ENCODE measurements at places on chromosomes 5 and 9. TPM values are rescaled to one million over a fixed set of nuclear protein-coding genes. Genes with fewer than 3 reads are reported as not detected.

- DNase-seq, result no peak
Observed at GRCh38 chr9:27384262-27385014, 87.5 kb upstream of the EQTN start.

The F2RL2 gene
- total RNA-seq, result not detected

- no peak for DNase-seq
Observed at GRCh38 chr5:135160036-135160675, 126.1 kb upstream of the PITX1 start.

DNA sequence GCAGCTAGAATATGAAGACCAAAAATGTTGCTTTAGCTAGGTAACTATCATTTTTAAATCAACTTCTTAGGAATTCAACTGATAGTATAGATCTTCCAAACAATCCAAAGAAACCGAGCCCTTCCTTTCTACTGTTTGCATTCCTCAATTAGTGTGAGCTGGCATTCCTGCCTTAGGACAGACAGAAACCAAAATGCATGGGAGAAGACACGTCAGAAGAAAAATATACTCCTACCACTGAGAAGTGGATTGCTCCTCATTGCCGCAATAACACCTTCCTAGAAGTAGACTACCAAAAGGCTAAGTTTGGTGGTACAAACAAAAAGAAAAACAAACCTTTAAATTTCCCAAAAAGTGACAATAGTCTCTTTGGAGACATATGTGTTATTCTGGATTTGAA is 440.0 kb downstream of the SEMA5A start:
- no peak for DNase-seq

GRCh38 chr5:87541033-87541432 is 128.3 kb upstream of the CCNH start:
- DNase-seq, result no peak

GRCh38 chr5:65799857-65800256 is 77.9 kb downstream of the NLN start:
- DNase-seq, result no peak

GRCh38 chr5:180041301-180042274 is 30.0 kb downstream of the RNF130 start:
- no peak for DNase-seq

The TLX3 gene
- total RNA-seq, result not detected

GRCh38 chr9:132775720-132776119 is 102.4 kb downstream of the AK8 start:
- no peak for DNase-seq

DNA sequence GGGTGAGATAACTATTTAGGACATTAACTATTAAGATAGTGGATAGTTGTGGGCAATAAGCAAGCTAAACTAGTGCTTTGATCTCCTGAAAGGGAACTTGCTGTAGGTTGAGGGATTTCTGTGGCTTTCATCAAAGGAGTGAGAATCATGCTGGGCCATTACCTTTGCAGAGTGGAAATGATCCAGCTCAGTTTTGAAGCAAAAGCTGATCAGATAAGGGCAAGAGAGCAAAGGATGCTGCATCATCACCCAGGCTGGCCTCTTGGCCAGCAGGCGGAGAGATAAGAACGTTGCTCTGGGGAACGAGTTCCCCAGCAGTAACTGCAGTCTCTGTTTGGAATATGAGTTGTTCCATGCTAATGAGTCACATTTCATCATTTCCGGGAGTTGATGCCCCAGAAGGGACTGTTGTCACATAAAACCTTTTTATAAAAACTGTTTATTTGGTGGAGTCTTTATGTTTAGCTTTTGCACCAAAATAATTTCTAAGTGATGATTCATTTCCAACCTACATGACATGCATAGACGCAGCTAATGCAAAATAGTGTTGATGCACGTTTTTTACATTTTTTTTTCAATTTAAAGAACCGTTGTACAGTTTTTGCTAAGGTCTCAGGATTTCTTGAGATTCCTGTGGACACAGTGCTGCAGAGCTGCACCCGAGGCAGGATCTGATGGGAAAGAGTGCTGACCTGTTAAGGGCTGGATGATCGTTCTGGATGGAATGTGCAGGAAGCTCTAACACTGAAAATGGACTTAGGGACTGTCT is 99.3 kb downstream of the ACTBL2 start:
- DNase-seq, result no peak

DNA sequence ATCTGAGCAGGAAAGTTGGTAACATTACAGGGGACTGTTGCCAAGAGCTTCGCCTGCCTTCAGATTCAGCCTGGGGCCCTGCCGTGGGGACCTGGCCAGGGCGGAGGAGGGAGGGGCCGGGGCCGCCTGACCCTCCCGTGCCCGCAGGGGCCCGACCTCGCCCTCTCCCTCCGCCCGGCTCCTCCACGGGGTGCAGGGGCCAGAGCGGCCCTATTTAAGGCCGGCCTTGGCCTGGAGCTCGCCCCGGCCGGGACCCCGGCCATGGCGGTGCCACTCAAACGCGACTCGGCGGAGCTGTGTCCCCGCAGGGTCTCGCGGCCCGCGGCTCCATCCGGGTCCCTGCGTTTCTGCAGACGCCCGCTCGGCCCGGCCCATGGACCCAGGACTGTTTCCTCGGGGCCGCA is 757 bp downstream of the TMEM250 start:
- no peak for DNase-seq

DNA sequence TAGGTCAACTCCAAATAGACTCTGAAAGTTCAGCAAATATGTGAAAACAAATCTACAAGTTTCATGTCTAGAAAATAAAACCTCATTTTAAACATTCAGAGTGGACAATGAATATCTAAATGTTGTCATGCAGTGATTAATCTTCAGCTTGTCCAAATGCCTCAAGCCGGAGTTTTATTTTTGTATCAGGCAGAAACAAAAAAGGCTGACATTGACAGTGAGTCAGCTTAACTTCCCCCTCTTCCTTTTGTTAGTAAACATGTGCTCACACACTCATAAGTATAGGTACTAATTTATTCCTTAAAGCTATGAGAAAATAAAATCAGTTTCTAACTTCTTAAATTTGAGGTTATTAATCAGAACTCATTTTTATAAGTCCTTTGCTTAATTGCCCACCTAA is 467.9 kb upstream of the DAB2 start:
- no peak for DNase-seq

- DNase-seq, result no peak
Observed at GRCh38 chr5:84257061-84257460, 127.6 kb downstream of the EDIL3 start.

The THOC3 gene
- total RNA-seq, result 54.6 TPM

DNA sequence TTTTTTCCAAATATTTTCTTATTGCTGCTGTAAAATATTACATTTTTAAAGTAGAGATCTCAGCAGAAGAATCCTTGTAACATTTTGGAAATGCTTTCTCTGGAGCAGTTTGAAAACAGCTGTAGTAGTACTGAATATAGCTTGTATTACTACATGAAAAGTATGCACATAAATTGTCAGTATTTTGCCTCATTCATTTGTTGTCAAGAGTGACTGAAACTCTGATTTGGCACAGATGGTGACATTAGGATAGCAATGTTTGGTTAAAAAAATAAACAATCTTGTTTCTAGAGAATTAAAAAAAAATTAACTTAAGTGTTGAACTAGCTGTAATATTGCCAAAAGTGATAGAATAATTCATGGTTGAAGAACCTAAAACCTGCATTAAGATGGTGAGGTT is 90.4 kb downstream of the NNT start:
- DNase-seq, result no peak
